ENCODE measurements at places on chromosomes 3 and 15. TPM values are rescaled to one million over a fixed set of nuclear protein-coding genes. Genes with fewer than 3 reads are reported as not detected.

Gene ANKRD63
- total RNA-seq, result not detected

Gene CYP1A1
- total RNA-seq, result 0.48 TPM

Gene ZNF717
- total RNA-seq, result 11.8 TPM

Gene MASP1
- total RNA-seq, result 13.9 TPM

Gene GOLGA6L22
- not detected for total RNA-seq

Gene DNAJB8
- not detected for total RNA-seq

Gene RBP2
- total RNA-seq, result not detected

Gene GPR171
- 1.4 TPM for total RNA-seq

Gene NCK1
- total RNA-seq, result 27.2 TPM

Gene HMG20A
- total RNA-seq, result 24.6 TPM

Gene SPATA12
- not detected for total RNA-seq

Gene PYGO1
- 12.5 TPM for total RNA-seq

Gene FILIP1L
- 370 TPM for total RNA-seq

Gene ALDH1A3
- 26.6 TPM for total RNA-seq

Gene KBTBD13
- total RNA-seq, result 0.37 TPM

Gene TNNC1
- 5.5 TPM for total RNA-seq

Gene PRRT3
- 1.5 TPM for total RNA-seq

Gene PSMD6
- total RNA-seq, result 53.3 TPM

Gene ANKRD34C
- total RNA-seq, result 0.14 TPM

Gene SLC51A
- total RNA-seq, result not detected

Gene SCAMP2
- total RNA-seq, result 65.1 TPM

Gene ERC2
- total RNA-seq, result 0.14 TPM

Gene TRNT1
- 23.6 TPM for total RNA-seq

Gene SLC22A14
- not detected for total RNA-seq

Gene KNG1
- total RNA-seq, result not detected

Gene TGM5
- total RNA-seq, result 0.56 TPM

Gene SNRK
- 34.8 TPM for total RNA-seq

Gene PP2D1
- total RNA-seq, result not detected

Gene MINAR1
- total RNA-seq, result 0.76 TPM

Gene BFSP2
- not detected for total RNA-seq

Gene MME
- 1.1 TPM for total RNA-seq

Gene TMEM45A
- total RNA-seq, result 75.3 TPM

Gene CHRNA3
- total RNA-seq, result not detected

Gene TMEM212
- not detected for total RNA-seq

Gene KCNH8
- total RNA-seq, result 0.10 TPM

Gene C3orf70
- total RNA-seq, result 38.5 TPM

Gene IGF2BP2
- 4.1 TPM for total RNA-seq

Gene ATP8B4
- total RNA-seq, result 13.8 TPM

Gene GAP43
- total RNA-seq, result 0.76 TPM

Gene SLC9C1
- 0.29 TPM for total RNA-seq

Gene ASB14
- not detected for total RNA-seq

Gene ANKUB1
- total RNA-seq, result not detected

Gene PARP15
- total RNA-seq, result 3.5 TPM

Gene GMNC
- not detected for total RNA-seq

Gene COLQ
- total RNA-seq, result 2.2 TPM

Gene LRRC15
- 3.0 TPM for total RNA-seq

Gene C3orf80
- 0.51 TPM for total RNA-seq

Gene OR5K4
- not detected for total RNA-seq

Gene CIDEC
- total RNA-seq, result 2.9 TPM

Measured in posterior vena cava (tissue), 2 donors.